EL (cell line): ENCODE measurements at places on chromosomes 12 and 14.
A peak's percentile ranks its signal among the peaks of the same experiment; 100 is the strongest.

- DNase-seq = peak; percentile 61
Measured at GRCh38 chr14:68598621-68599447, 194.0 kb downstream of the ZFP36L1 start.

- DNase-seq = peak; percentile 37
Measured at GRCh38 chr12:76820888-76821482, 57.1 kb downstream of the ZDHHC17 start.

- peak; percentile 36 for DNase-seq
Measured at GRCh38 chr12:110245369-110245772, 35.7 kb upstream of the ATP2A2 start.

- peak; percentile 88 for DNase-seq
Measured at GRCh38 chr12:59041241-59042121, 121.2 kb upstream of the LRIG3 start.

- DNase-seq = no peak
Measured at GRCh38 chr14:94761348-94761996, 8.4 kb downstream of the GSC start.

GRCh38 chr12:83945871-83946270, 966.7 kb downstream of the SLC6A15 start:
- DNase-seq = peak; percentile 35

GRCh38 chr12:69719336-69720316, 19.0 kb upstream of the RAB3IP start:
- DNase-seq = peak; percentile 28

DNA sequence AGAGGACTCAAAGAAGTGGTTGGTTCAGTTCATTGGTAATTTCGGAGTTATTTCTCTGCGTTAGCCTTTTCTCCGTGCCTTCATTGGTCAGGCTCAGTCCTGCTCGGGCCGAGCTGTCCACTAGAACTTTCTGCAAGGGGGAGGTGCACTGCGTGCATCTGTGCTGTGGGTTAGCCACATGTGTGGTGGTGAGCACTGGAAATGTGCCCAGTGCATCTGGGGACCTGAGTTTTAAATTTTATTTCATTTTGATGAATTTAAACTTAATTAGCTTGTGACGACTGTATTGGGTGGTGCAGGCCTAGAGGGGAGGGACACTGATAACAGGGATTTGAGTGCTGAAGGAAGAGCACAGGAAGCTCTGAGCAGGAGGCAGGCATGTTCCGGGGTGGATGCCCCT, 24.5 kb downstream of the SETD1B start:
- DNase-seq = no peak

DNA sequence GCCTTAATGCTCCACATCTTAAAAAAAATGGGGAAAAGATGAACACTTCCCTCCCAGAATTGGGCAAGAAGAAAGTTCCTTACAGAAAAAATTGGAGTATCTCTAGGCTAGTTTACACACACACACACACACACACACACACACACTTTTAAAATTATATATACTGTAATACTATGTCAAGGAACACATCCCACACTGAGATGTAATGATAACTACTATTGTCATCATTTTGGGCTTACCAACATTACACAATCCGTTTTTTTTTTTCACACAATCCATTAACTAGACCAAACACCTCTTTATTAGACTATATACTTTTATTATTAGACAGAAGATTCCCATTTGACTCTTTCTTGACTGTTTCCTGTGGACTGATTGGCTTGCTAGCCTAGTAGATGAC, 2.5 kb downstream of the LTBR start:
- no peak for DNase-seq

GRCh38 chr12:89486264-89486663, 38.3 kb downstream of the GALNT4 start:
- no peak for DNase-seq

DNA sequence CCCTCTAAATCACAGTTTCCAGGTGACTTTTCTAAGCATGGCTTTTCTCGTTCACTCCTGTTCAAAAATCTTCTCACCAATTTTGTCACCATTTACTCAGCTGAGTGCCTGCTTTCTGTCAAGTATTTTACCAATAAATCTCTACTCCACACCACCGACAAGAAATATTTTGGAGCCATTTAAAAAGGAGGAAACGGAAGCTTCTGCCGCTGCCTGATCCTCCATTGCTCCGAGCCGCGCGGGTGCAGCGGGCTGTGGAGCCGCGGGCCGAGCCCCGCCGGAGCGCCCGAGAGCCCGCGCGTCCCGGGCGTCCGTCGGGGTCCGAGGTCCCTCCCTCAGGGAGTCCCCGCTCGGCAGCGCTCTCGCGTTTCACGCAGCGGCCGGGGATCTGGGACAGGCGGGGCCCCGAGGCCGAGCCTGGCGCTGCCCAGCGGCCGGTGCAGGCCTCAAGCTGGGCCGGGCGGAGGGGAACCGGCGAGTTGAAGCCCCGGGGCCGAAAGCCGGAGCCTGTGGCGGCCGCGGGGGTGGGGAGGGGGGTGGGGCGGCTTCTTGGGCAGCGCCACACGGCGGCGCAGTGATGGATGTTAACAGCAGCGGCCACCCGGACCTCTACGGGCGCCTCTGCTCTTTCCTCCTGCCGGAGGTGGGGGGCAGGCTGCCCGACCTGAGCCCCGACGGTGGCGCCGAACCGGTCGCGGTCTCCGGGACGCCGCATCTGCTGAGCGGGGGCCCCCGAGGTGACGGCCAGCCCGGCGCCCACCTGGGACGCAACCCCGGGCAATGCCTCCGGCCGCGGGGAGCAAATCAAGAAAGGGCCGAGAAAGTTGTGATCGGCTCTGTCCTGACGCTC, 1.1 kb upstream of the HEBP1 start:
- DNase-seq = peak; percentile 67

GRCh38 chr12:127657036-127657435, 609.9 kb upstream of the TMEM132C start:
- peak; percentile 13 for DNase-seq

GRCh38 chr14:60566101-60566500, 57.2 kb downstream of the SIX6 start:
- peak; percentile 5 for DNase-seq

GRCh38 chr14:50801706-50802105, 29.3 kb downstream of the NIN start:
- peak; percentile 59 for DNase-seq

DNA sequence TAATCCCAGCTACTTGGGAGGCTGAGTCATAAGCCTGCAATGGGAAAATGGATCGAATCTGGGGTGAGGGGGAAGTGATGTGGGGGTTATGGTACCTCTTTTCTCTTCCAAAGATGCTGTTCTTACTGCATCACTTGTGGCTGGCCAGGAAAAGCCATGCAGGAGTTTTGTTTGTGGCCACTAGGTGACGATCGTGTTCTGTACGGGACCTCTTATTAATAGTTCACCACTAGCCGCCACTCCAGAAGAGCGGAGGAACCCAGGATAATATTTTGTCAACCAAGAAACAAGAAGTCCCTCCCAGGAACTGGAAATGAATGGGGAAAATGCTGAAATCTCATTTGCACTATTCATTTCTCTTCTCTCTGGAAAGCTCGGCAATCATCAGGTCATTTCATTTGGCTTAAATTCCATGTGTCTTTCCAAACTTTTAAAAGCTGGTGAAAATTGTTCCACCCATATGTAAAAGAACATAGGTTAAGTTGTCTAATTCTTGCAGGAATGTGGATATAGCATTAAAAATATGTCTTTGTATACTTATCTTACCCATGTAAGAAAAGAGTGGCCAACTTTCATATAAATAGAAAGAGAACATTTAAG, 8.9 kb downstream of the GPR65 start:
- peak; percentile 60 for DNase-seq

DNA sequence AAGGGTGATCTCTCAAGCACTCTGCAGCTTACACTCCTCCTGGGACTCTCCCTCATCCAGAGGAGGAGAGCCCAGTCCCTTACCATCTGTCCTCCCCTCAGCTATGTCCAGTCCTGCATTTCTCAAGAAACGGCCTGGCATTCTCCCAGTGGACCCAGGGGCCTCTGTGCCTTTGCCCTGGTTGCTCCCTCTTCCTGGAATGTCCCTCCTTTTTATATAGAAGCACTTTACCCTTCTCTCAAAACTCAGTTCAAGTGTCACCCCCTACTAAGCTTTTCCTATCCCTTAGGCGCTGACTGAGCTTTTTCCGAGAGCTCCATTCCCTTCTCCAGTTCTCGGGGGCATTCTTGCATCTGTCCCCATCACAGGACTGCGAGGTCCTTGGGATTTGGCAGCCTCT, 8.9 kb upstream of the GLRX5 start:
- DNase-seq = no peak

DNA sequence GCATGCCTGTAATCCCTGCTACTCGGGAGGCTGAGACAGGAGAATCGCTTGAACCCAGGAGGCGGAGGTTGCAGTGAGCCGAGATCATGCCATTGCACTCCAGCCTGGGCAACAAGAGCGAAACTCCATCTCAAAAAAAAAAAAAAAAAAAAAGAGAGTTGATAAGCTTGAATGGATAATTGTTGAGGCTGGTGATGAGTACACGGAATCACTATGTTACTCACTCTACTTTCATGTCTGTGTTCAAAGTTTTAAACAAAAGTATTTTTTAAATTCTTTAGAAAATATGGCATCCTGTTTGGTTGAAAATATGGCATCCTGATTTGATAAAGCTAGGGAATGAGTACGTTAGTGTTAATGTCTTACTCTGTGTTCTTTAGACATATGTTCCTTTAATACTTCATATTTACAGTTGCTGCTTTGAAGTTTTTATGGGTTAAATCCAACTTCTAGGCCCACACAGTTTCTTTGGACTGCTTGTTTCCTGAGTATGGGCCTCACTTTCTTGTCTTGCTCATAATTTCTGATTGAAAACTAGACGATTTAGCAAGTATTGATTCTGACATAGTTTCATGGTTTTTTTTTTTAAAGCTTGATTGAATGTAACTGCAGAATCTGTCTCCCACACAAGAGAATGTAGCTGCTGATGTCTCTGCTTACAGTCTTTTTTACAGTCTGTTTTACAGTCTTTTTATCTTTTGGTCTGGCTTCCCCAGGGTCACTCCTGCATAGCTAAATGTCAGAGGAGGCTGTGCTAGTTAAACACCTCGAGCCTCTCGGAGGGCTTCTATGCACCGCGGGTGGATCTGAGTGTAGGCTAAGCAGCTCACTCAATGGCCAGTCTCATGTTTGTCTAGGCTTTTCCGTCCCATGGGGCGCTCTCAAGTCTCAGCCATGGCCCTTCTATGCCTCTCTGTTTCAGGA, 14.1 kb upstream of the FBLN5 start:
- no peak for DNase-seq

DNA sequence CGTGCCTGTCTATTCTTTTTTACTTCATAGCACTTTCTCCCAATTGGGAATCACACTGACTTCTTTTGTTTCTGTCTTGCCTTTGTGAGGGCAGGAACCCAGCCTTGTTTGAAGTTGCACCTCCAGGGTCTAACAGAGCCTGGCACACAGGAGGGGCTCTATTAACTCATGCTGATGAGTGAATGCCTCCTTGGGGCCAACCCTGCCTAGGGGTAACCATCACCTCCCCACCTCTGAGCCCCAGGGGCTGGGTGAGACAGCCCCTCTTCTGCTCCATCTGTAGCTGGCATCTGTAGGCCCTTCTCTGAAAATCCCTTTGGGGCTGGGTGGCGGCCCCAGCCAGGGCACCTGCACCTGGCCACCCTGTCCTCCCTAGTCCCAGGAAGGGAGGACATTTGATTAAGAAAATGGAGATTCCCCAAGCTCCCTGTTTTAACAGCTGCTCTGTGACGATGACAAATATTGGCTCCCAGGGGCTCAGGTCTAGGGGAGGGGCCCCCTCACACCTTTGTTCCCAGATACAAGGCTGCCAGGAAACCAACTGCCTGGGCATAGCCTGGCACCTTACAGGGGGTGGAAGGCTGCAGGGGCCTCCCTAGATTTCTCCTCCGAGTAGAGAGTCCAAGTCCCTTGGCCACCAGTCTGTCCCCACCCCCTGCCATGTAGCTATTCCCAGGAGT, 11.8 kb downstream of the TAMALIN start:
- DNase-seq = no peak

DNA sequence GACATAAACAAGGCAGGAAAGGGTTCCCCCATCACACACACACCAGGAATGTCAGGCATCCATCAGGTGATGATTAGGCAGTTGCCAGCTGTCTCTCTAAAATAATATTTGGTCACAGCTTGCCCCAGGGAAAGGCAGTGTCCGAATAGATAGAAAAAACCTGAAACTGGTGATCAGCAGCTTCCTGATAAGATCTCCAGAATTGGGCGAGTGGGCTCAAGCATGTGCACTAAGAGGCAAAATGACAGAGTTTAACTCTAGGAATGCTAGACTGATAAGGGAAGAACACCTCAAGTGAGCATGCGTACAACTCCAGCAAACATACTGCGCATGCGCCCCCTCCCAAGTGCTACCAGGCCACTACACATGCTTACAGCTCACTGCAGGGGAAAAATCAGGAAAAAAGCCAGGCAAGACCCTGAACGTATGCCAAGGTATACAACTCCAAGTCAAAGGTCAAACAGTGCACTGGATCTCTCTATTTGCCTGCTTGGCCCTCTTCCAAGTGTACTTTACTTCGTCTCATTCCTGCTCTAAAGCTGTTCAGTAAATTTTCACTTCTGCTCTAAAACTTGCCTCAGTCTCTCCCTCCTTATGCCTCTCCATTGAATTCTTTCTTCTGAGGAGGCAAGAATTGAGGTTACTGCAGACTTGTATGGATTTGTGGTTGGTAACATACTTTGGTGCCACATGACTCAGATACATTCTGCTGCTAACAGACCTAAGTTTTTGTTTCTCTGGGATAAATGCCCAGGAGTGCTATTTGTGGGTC, 73.5 kb upstream of the VASH1 start:
- no peak for DNase-seq

- peak; percentile 30 for DNase-seq
Measured at GRCh38 chr12:9064815-9065606, 50.7 kb downstream of the A2M start.

DNA sequence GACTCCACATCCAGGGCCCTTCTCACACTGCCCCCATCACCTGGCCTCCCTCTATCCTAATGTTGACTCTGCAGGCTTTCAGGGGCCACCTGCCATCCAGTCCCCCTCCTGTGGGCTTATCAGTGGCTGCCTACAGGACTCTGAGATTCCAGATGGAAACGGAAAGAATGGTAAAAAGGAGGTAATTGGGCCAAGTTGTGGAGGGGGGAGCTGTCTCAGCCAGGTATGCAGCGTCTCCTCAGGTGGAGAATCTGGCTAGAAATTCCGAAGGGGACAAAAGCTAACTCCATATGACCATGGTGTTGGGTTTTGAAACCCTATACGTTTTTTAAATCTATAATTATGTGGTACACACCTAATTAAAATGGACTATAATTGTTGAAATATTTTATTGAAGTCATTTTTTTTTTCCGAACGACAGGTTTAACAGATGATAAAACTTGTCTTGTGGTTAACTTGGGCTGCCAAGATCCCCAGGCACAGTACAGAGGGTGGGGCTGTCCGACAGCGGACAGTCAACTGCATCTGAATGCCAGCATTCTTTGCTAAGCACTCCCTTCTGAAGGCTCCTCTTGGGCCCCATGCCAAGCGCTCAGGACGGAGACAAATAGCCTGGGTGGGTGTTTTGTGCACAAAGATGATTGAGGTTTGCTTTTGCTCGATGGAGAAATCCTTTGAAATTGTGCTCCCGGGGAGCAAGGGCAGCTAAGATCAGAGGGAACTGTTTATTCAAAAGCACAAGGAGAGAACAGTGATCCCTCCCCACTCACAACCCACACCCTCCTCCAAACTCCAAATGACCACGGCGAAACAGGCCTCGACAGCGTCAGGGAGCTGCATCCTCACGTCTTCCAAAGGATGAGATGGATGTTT, 365.6 kb downstream of the BCL11B start:
- DNase-seq = no peak
